ENCODE measurements at places on chromosomes 7 and 10.

DNA sequence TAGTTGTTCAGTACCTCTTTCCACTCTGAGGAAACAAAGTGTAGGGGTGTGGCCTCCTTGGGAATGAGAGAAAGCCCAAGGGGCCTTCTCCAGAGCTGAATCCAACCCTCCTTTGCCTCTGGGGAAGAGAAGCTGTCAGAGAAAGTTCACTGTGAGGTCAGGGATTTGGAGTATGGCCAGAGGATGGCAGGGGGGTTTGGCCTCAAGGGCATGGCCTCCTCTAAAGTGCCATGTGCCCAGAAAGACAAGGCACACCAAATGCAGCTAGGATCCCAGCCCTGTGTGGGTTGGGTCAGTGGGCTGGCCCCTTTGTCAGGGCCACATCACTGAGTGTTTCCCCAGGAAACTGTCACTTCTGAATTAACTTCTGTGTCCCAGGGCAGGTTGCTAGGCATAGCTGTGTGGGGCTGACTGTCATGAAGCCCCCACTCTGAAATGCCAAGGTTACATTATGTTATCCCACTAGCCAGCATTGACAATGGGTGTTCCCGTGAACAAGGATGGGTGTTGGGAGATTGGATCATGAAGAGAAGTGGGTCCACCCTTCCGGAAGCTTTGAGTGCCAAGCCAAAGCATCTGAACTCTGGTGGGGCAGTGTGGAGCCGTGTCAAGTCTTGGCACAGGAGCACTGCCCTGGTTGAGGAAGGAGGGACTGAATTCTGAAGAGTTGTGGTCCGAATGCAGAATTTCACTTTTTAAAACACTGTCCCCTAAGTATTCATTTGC, 123.3 kb downstream of the ZMIZ1 start:
- DNase-seq, result no peak

GRCh38 chr10:100128951-100129350, 47.3 kb upstream of the CPN1 start:
- no peak for DNase-seq

DNA sequence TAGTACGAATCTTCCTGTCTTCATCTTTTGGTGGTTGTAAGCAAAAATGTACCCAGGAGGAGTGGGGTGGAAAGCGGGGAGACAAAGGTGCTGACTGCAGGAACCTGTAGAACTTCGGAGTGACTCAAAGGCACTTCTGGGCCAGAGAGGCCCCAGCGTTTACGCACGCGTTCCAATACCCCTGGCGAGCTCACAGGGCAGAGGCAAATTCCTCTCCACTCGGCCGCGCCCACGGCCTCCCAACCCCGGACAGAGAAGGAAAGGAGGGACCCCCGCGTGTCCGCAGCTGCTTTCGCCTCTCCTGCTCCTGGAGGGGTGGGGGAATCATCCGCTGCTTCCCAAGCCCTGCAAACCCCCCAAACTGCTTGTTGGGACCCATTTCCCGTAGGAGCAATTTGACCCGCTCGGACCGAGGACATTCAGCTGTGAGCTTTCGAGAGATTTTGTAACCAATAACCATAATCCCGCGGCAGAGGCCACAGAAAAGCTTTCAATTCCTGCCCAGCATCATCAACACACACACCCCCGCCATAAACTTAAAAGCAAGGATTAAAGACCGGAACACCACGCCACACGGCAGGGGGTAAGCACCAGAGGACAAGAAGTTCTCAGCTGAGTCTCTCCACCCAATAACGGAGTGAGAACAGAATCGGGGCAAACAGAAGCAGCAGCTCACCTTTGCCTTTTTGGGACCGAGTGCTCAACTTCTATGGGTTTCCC, 2.3 kb downstream of the IGF2BP3 start:
- DNase-seq, result peak; percentile 56

DNA sequence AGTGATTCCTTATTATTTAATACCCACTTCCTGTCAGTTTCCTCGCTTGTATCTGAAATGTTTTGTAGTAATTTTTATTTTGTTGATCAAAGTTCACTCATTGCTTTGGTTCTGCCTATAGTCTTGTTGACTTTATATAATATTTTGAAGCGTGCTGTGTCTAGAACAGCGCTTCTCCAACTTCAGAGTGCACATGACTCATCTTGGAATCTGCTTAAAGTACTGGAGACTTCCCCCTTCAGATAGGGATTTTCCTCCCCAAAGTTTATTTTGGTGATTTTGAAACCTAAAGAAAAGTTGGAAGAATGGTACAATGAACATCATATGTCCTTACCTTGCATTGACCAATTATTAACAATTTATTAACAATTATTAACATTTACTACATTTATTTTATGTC, 5.8 kb downstream of the COMTD1 start:
- DNase-seq, result no peak

- DNase-seq, result no peak
Observed at GRCh38 chr7:18927134-18927533, 190.3 kb downstream of the TWIST1 start.

DNA sequence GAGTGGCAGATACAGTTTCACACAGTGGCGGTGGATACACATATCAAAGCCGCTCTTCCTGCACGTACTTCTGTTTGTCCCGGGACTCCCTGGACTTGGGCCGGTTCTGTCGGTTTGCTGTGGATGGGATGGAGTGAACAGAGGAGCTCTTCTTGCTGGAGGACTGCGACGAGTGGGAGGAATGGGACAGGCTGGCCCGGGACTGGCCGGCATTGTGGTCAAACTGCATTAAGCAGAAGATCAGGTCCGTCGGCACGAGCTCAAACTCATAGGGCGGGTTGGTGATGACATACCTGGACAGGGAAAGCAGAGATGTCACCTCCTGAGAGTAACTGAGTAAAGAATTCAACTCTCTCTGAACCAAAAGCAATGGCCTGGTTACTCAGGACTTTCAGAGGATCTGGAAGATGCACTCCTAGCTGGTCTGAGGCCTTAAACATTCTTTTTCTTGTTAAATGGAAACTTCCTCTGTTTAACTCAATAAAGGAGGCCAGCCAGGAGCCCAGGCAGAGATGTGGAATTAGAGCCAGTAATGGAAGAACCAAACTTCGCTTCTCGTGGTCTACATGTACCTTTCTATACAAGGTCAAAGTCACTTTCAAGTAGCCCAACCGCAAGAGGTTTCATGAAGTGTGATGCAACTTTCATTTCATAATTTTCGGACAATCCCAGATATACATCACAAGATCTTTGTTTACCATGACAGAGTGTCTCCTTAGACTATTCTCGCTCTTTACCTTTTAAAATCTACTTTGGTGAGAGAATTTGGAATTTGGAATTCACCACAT, 750.2 kb downstream of the KCNMA1 start:
- DNase-seq, result no peak

DNA sequence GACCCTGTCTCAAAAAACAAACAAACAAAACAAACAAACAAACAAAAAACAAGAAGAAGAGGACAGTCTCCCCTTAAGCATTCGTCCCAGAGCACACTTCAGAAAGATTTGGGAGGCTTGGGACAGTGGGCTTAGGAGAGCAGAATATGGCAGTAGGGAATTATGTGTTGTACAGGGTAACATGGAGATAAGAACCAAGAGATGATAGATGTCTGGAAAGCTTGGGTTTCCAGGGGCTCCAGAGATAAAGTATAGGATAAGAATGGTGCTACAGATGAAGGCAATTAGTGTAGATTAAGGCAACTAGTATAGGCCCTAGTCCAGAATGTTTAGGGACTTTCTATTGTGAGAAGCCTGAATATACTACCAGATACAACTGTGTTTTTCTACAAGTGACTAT, 934.9 kb upstream of the AUTS2 start:
- DNase-seq, result no peak

GRCh38 chr10:102400598-102401341, 5.3 kb downstream of the NFKB2 start:
- DNase-seq, result no peak

DNA sequence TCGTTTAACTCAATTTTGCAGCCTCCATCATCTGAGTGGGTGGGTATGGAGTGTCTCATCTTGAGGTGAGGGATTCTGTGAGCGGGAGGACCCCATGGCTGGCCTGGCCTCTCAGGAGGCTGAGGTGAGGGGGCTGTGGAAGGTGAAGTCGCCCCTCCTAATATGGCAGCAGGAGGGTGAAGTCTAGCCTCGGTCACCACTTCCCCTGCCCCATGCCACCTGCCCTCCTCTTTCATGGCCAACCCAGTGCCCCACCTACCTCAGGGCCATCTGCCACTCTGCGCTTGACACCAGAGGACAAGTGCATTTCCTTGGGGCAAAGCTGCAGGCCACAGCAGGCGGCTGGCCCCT, 8.7 kb downstream of the RASGEF1A start:
- no peak for DNase-seq

DNA sequence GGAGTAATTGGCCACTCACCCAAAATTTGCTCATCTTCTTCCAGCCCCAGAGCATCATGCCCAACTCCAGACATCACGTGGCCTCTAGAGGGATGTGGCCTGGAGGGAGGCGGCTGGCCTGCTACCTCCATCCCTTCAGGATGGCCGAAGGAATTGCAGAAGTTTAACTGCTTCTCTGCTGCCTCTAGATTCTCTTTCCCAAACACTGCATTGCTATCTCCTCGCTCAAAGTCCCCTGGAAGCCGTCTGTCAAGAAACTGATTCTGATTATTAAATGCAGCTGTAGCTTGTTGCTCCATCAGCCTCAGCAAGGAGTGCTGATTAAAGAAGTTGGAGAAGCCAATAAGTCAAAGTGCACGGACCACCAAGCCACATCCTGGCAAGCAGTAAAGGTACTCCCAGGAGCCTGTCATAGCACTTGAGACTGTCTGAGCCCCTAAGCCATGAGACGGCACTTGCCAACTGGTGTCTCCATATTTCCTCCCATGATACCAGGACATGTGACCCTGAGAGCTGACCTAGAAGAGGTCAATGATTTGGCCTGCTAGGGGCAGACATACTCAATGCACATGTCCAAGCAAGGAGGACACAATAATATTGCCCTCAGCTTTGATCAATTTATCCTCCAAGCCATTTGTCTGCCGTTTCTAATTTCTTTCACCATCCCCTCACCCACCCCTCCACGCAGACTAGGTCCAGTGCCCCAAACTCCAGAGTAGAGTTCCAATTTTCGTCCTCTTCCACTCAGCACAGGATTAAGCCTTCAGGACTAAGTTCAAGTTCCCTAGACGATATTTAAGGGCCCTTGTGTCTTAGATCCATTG, 84.2 kb downstream of the TBXAS1 start:
- no peak for DNase-seq

- no peak for DNase-seq
Observed at GRCh38 chr7:138943061-138943460, 38.1 kb downstream of the KIAA1549 start.

GRCh38 chr10:96618653-96619052, 31.8 kb upstream of the TM9SF3 start:
- DNase-seq, result peak; percentile 35

- no peak for DNase-seq
Observed at GRCh38 chr10:52811776-52812175, 39.2 kb upstream of the MBL2 start.

- DNase-seq, result no peak
Observed at GRCh38 chr7:15494711-15495110, 67.1 kb downstream of the AGMO start.

DNA sequence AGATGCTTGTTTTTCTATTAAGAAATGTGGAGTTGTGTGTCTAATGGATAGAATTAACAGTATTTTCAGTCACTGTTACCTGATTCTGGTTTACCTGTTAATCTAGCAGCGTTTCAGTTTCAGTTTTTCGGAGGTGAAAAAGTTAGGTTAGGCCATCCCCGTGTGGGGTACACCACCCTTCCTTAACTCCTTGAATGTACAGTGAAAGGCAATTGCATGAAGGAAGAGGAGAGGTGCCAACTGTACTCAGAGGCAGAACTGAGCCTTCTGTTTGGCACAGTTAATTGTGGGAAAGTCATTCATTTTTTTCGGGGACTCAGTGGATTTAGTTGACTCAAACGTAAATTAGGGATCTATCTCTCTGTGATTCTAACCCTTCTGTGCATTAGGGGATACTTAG, 35.5 kb downstream of the RPA3 start:
- no peak for DNase-seq

GRCh38 chr7:134440067-134440466, 18.8 kb downstream of the AKR1B1 start:
- DNase-seq, result no peak

GRCh38 chr7:121088870-121089269, 100.4 kb downstream of the CPED1 start:
- DNase-seq, result no peak

DNA sequence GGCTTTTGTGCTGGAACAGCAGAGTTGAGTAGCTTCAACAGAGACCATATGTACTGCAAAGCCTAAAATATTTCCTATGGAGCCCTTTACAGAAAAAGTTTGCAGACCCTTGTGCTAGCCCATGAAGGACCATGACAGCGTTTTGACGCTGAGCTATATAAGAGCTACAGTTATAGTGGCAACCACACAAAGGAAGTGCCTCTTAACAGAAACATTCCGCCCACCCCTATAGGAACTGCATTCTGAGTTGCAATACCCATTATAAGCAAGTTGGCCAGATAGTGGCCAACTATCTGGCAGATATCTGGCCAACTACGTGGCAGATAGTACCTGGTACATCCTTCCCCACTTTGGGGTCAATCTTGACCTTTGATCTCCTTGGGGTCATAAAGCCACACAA, 47.5 kb upstream of the DMBT1 start:
- DNase-seq, result no peak

DNA sequence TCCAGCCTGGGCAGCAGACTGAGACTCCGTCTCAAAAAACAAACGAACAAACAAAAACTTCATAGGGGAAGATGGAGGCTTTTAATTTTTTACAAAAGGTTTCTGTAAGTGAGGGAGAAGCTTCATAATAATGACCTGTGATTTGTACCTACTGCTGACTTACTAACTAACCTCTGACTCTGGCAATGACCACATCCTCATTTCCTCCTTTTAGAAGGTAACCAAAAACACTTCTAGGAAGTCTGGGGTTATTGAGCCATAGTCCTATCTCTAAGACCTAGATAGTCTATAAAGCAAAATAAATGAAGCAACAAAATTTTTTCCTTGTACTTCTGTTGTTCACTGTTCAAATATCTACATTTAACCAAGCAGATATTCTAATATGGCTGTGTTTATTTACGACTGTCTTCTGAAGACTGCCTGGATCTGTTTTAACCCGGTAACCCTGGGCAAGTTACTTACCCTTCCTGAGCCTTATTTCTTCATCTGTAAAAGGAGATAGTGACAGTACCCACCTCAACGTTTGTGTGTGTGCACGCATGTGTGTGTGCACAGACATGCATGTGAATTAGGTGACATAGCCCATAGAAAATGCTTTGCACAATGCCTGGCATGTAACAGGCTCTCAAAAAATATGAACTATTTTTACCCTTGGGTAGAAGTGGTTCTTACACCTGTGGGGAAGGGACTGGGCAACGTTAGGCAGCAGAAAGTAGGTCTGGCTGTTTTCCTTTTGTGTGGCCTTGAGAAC, 30.8 kb upstream of the SMNDC1 start:
- DNase-seq, result no peak

DNA sequence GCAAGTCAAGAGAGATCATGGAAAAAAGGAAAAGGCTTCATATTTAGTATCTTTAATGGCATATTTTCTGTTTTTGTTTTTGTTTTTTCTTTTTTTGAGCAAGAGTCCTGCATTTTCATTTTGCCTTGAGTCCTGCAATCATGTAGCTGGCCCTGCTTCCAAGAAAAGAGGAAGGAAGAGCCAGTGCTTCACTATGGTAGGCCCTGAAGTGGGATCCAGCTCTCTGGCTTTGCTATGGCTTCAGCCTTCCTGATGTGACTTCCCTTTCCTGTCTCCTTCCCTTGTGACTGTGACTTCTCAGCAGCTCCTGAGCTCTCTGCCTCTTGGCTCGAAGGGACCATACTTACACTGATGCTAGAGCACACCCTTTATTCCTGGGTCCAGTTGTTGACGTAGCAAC, 512.3 kb downstream of the INHBA start:
- DNase-seq, result no peak

- no peak for DNase-seq
Observed at GRCh38 chr10:24363070-24363469, 154.1 kb downstream of the KIAA1217 start.

GRCh38 chr7:122329145-122329802, 24.7 kb upstream of the FEZF1 start:
- DNase-seq, result no peak
